ENCODE measurements at places on chromosomes 5 and 9. TPM values are rescaled to one million over a fixed set of nuclear protein-coding genes. Genes with fewer than 3 reads are reported as not detected.

DNA sequence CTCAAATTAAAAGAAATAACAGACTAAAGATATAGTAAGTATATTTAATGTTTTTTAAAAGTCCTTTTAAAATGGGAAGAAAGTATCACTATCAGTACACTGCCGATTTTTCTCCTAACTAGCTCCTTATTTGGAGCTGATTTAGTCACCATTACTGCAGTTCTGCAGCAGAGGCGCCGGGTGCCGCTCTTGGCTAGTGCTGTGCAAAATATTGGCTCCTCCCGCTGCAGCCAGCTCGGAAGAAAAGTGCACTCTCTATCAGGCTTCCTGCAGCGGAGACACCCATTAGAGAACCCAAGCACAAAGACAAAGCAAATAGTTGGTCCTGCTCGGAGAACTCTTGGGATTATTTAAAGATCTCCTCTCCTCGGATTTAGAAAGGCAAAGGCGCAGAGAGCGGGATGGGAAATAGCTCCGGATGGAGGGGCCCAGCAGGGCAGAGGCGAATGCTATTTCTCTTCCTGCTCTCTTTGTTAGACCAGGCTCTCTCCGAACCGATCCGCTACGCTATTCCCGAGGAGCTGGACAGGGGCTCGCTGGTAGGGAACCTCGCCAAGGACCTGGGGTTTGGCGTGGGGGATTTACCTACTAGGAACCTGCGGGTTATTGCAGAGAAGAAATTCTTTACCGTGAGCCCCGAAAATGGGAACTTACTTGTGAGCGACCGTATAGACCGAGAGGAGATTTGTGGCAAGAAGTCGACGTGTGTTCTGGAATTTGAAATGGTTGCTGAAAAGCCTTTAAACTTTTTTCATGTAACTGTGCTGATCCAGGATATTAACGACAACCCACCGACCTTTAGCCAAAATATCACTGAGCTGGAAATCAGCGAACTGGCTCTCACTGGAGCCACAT, at the start of gene PCDHGB3:
TSS of gene PCDHGB3 (plus strand) at position 249 of the 855 bp plus-strand sequence. CDS start at position 402, 153 bp downstream.
- no peak for ATAC-seq

The SYK gene
- total RNA-seq = 4.0 TPM

The SPARC gene
- 521 TPM for total RNA-seq

The PPP3R2 gene
- total RNA-seq = not detected

The PIP5K1B gene
- 5.1 TPM for total RNA-seq

- ATAC-seq = no peak
Measured at GRCh38 chr5:28575368-28575767, 1537.0 kb upstream of the CDH9 start.

The CDC25C gene
- not detected for total RNA-seq

DNA sequence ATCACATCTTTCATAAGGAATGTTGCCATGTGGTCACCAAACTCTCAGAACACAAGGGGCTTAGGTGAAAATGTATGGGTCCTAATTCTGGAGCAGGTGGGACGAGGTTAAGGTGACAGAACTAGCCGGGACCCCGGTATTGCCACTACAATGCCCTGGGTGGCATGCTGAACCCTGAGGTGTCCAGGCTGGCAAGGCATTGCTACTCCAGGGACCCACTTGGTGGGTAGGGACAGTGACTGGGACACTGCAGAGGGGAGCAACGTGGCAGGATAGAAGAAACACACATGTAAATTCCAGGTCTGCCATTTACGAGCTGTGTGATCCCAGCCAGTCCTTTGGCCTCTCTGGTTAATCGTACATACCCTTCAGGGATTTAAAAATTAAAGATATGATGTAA, 206.9 kb upstream of the MVB12B start:
- no peak for ATAC-seq

DNA sequence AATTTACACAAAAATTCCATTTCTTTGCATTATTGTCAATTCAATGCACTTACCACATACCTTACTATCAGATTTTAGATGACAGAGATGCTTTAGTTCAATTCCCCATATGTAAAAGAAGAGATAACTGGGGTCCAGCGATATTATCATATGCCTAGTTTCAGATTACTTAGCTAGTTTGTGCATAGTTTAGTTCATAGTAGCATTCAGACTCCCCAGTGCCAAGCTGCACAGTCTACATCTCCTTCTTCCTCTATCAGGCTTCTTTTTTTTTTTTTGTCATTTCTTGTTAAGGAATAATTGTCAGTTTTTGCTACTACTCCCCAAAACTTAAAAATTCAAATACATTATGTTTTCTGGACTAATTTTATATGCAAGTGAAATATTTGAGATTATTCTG, 175.0 kb downstream of the SSBP2 start:
- ATAC-seq = no peak

- no peak for ATAC-seq
Measured at GRCh38 chr9:91158286-91158685, 203.4 kb downstream of the AUH start.

GRCh38 chr5:132746954-132747615, at the start of gene CCNI2:
Gene CCNI2 (plus strand): TSS chr5:132747426. CDS start chr5:132747496, 70 bp downstream.
- peak; percentile 42 for ATAC-seq

DNA sequence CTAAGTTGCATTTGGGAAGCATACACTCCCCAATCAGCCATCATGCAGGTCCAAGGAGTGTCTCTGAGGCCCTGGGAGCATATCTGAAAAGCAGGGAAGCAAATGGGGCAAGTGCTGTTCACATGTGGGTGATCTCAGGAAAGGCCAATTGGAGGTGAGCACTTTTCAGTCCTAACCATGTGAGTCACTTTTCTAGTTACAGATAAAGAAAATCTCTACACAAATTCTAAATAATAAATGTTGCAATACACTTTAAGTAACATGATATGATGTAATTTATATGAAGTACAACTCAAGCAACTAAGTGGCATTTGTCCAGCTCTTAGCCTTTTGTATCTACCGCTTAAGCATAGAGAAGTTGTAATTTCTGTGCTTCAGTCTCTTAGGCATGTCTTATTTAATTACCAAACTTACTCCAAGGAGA, 18.4 kb downstream of the ADAMTS16 start:
- ATAC-seq = no peak

The DOK3 gene
- total RNA-seq = 6.1 TPM

GRCh38 chr9:81652058-81652687, 37.2 kb downstream of the TLE1 start:
- no peak for ATAC-seq

DNA sequence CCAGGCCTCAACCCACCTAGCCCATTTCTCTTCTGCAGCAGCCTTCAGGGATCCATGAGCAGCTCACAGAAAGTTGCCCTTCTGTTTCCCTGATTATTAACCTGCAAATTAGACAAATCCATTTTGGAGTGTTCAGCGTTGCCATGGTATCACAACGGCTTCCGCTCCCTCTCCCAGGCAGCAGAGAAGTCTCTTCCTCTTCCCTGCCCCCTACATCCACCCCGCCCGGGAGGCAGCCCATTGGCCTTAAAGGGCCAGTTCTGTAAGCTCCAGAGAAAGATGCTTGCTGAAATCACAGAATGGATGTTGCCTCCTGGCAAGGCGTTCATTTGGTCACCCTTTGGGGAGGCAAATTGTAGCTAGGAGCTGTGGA, 47.7 kb upstream of the BOD1 start:
- no peak for ATAC-seq

GRCh38 chr9:93874242-93874641, 80.9 kb downstream of the BARX1 start:
- no peak for ATAC-seq

The WNT8A gene
- total RNA-seq = not detected

DNA sequence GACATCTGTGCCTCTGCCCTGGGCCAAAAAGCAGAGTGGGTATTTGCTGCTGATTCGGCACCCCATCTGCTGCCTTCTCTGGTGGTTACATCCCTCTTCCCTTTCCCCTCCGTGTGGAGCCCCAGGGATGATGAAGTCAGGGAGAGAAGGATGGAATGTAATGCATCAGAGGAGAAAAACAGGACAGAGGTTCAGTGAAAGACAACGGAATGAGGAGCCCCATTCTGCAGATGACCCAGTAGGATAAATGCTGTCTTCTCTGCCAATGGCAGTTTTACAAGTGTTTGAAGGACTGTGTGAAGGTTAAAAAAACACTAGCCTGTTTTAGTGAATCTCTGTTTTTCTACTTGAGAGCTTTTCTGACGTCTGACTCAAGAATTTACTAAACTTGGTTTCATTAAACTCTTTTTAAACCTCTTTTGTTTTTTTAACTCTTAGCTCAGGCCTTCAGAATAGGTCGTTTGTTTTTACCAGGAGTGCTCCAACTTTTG, 86.3 kb downstream of the NLN start:
- no peak for ATAC-seq

DNA sequence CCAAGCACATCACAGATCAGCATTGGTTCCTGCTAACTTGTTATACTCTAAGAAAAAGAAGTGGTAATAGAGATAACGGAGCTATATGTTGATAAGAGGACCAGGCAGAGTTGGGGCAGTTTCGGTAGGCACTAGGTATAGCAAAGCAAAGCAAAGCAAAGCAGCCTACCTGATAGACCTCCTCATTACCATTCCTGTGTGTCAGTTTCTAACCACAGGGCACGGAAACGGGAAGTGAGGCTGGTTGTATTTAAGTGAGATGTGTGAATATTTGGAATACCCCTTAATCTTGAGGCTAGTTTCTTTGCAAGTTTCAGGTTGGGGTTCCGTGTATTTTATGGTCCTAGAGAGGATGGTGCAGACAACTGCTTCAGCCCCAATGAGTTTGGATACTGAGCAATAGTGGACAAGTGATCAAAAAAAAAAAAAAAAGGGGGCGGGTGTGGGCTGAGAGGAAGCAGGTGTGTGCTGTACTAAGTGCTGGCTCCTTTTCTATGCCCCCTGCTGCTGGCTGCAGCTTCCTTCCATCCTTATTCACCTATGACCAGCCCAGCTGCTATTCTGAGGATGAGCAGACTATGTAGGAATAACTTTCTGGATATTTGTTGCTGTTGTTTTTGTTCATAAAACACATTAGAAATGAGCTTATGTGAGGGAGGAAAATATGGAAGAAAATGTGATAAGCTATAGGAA, 183.3 kb downstream of the SH3GL2 start:
- ATAC-seq = no peak

The PCDHGB1 gene
- total RNA-seq = 9.5 TPM

The PCDHA7 gene
- total RNA-seq = 0.27 TPM

The DMRT3 gene
- not detected for total RNA-seq

The COL27A1 gene
- 2.5 TPM for total RNA-seq

DNA sequence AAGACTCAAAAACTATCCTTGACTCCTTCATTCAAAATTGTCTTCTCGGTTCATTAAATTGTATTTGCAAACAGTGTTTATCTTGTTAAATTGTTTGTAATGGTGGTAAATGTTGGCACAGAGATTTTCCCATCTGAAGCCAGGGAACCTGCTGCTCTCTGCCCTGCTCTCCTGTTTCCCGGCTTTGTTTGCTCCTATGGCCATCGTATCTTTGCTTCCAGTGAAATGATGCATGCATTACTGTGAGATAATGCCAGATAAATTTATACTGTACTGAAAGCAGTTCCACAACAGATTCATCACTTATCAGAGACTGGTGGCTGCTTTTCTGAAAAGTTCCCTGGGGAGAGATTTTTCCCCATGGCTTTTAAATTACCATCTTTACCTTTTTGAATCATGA, 81.4 kb downstream of the CD180 start:
- no peak for ATAC-seq

The ISL1 gene
- not detected for total RNA-seq

- ATAC-seq = no peak
Measured at GRCh38 chr9:37390759-37391158, 31.7 kb upstream of the GRHPR start.

- ATAC-seq = no peak
Measured at GRCh38 chr9:126556560-126557250, 57.0 kb upstream of the LMX1B start.

DNA sequence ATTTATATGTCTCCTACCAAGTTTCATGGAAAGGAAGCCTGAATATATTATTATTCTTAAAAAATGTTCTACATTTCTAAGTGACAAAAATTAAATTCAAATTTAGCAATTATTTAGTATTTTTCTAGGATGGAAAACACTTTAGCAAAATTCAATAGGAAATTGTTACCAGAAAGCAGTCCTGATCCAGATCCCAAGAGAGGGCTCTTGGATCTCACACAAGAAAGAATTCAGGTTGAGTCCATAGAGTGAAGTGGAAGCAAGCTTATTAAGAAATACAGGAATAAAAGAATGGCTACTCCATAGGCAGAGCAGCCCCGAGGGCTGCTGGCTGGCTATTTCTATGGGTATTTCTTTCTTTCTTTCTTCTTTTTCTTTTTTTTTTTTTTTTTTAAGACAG, 44.7 kb downstream of the LRRC70 start:
- ATAC-seq = no peak

The FAM169A gene
- 0.47 TPM for total RNA-seq

The TTC16 gene
- total RNA-seq = not detected

GRCh38 chr5:135120951-135121350, 86.9 kb upstream of the PITX1 start:
- ATAC-seq = no peak

DNA sequence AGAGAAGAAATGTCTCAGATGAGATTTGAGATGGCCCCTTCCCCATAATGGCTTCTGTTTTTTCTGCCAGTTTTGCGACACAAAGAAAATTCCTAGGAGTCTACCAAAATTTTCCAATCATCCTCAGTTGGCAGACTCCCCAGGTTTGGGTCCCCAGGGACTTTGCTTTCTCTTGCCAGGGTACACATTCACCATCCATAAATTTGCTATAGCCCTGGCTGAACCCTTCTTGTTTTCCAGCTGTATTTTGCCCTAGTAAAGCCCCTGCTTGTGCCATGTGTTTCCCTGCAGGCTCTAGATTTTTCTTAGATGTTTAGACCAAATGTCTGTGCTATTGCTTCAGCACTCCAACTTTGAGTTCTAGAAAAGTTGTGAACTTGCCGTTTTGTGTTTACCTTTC, 283.2 kb downstream of the ANXA1 start:
- no peak for ATAC-seq

- ATAC-seq = no peak
Measured at GRCh38 chr5:133006653-133007052, 19.7 kb downstream of the ZCCHC10 start.

The FOXD4L4 gene
- not detected for total RNA-seq

GRCh38 chr9:134811673-134812342, 68.8 kb upstream of the FCN2 start:
- ATAC-seq = no peak

DNA sequence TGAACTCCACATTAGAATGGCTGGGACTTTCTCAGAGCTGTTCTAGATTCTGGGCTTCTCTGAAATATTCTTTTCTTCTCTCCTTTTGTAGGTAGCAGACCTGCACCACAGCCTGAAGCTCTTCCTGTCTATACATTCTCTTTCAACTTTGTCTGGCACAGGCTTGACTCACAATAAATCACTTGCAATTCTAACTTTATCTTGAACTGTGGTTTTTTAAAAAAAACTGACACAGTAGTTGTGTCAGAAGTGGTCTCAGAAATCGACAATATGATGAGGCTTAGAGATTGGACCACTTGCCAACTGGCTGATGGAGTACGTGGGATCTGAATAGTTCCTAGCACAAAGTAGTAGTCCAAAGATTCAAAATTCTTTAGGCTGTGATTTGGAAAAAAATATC, 24.1 kb upstream of the CDH9 start:
- no peak for ATAC-seq

The NR2F1 gene
- total RNA-seq = 37.8 TPM
